ENCODE measurements at places on chromosomes 3 and 15. TPM values are rescaled to one million over a fixed set of nuclear protein-coding genes. Genes with fewer than 3 reads are reported as not detected.

PLA1A gene
- total RNA-seq: not detected

- no peak overlapping the region for H3K4me3 ChIP-seq
- H3K4me1 ChIP-seq: peaks cover 2% of the 10 kb centered on the region
- H3K36me3 ChIP-seq: no peaks in the 10 kb centered on the region
Observed at GRCh38 chr15:71261909-71262308, 146.6 kb downstream of the THSD4 start.

- H3K4me3 ChIP-seq: no peak overlapping the region
- H3K27ac ChIP-seq: no peak overlapping the region
- no peak for DNase-seq
- H3K27me3 ChIP-seq: peaks cover 11% of the 10 kb centered on the region
- H3K36me3 ChIP-seq: no peaks in the 10 kb centered on the region
- H3K4me1 ChIP-seq: no peaks in the 10 kb centered on the region
Observed at GRCh38 chr15:98433856-98434255, 214.5 kb upstream of the IGF1R start.

DNA sequence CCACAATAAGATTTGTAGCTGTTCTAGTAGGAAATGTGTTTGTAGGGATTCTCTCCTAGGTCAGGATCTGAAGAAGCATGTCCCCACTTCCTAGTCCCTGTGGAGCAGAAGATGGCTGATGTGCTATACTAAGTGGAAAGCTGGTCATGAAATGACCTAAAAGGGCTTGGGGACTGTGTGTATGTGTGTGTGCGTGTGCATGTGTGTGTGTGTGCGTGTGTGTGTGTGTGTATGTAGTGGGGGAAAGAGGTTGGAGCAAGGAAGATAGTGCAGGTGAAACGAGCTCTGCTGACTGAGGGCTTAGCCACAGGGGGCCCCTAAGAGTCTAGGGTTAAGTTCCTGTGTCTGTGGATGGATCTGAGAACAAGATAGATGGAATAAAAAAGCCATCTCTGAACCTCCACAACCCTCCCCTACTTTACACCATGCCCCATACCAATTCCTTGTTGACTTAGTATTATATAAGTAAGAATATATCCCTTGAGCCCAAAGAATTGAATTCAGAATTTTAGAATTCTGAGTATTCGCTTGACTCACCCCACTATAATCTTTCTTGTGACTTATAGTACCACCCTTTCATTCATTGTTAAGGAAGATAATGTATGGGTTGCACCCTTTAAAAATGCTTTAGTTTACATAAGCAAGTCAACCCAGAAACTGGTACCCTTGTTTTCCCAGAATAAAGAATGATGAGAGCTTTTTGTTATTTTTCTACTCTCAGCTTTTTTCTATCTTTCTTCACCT lies 96.1 kb downstream of the RPL22L1 start:
- no peaks in the 10 kb centered on the region for H3K36me3 ChIP-seq
- no peaks in the 10 kb centered on the region for H3K4me1 ChIP-seq
- H3K4me3 ChIP-seq: no peak overlapping the region
- no peak overlapping the region for H3K27ac ChIP-seq
- DNase-seq: no peak

GRCh38 chr15:67232591-67232990 lies 21.9 kb downstream of the AAGAB start:
- no peak for DNase-seq
- H3K4me3 ChIP-seq: no peak overlapping the region
- peaks cover 10% of the 10 kb centered on the region for H3K36me3 ChIP-seq

GRCh38 chr3:134576831-134577230 lies 74.0 kb downstream of the KY start:
- no peak overlapping the region for H3K4me3 ChIP-seq
- H3K27me3 ChIP-seq: no peaks in the 10 kb centered on the region
- H3K36me3 ChIP-seq: no peaks in the 10 kb centered on the region
- DNase-seq: no peak
- no peaks in the 10 kb centered on the region for H3K4me1 ChIP-seq
- no peak overlapping the region for H3K27ac ChIP-seq
